ENCODE measurements at places on chromosomes 2 and 18. TPM values are rescaled to one million over a fixed set of nuclear protein-coding genes. Genes with fewer than 3 reads are reported as not detected.

The CBLN2 gene
- not detected for total RNA-seq

- no peak overlapping the region for H3K4me3 ChIP-seq
- no peak overlapping the region for H3K27ac ChIP-seq
- DNase-seq = no peak
- H3K36me3 ChIP-seq = no peaks in the 10 kb centered on the region
Measured at GRCh38 chr2:23077596-23077995, 307.4 kb upstream of the KLHL29 start.

DNA sequence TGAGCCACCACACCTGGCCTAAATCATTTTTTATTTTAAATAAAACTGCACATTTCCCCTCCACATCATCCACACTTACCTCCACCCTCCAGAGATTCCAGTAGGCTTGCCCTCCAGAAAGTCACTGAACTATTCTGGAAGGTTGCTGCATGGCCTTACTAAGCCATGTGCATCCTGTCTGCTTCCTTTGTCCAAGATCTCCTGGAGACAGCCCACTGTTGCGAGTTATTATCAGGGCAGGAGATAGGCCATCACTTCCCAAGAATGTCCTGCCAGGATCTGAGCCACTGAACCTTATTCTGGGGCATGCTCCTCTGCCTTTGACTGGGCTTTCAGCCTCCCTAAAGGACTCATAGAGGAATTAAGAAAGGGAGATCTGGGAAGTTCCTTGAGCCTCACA lies 26.8 kb downstream of the CCDC68 start:
- H3K4me3 ChIP-seq = no peak overlapping the region
- H3K27me3 ChIP-seq = no peaks in the 10 kb centered on the region
- DNase-seq = no peak

GRCh38 chr2:21422050-21422449 lies 298.3 kb downstream of the TDRD15 start:
- no peaks in the 10 kb centered on the region for H3K4me1 ChIP-seq
- no peaks in the 10 kb centered on the region for H3K27me3 ChIP-seq
- no peak for DNase-seq
- H3K27ac ChIP-seq = no peak overlapping the region
- no peaks in the 10 kb centered on the region for H3K36me3 ChIP-seq
- no peak overlapping the region for H3K4me3 ChIP-seq

DNA sequence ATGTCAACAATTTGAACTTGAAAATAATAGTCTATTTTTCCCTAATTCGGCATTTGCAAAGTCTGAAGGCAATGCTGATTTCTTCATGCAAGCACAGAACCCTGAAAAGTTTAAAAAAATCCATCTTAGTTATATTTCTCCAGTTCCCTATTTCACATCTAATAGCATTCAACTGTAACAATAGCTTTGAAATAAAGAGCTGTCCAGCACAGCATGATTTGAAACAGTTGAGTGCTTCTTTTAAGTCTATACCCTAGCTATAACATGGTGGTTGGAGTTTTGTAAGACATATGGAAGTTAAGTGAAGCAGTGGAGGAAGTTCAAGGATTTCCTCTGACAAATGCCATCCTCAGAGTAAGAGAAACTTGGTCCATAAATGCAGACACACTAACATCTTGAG lies 691.9 kb downstream of the ERBB4 start:
- no peak for DNase-seq
- peaks cover 3% of the 10 kb centered on the region for H3K4me1 ChIP-seq
- H3K27ac ChIP-seq = no peak overlapping the region
- H3K27me3 ChIP-seq = no peaks in the 10 kb centered on the region
- no peak overlapping the region for H3K4me3 ChIP-seq

Data from aorta (tissue), 5 donors.